ENCODE measurements at places on chromosomes 6 and 20.
A peak's percentile ranks its signal among the peaks of the same experiment; 100 is the strongest.

- no peak for DNase-seq
Measured at GRCh38 chr6:3899970-3900439, 50.8 kb downstream of the FAM50B start.

DNA sequence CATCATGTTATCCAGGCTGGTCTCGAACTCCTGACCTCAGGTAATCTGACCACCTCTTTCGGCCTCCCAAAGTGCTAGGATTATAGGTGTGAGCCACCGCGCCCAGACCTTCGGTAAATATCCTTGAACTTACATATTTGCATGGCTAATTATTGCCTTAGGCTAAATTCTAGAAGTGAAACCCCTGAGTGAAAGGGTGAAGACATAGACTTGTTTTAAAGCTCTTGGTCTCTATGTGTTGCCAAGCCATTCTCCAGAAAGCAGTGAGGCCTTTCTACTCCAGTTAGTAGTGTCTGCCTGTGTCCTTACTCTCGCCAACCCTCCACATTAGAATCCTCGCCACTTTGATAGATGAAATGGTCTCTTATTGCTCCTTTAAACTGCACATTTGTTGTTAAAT is 2.6 kb upstream of the NOTCH4 start:
- DNase-seq = no peak

DNA sequence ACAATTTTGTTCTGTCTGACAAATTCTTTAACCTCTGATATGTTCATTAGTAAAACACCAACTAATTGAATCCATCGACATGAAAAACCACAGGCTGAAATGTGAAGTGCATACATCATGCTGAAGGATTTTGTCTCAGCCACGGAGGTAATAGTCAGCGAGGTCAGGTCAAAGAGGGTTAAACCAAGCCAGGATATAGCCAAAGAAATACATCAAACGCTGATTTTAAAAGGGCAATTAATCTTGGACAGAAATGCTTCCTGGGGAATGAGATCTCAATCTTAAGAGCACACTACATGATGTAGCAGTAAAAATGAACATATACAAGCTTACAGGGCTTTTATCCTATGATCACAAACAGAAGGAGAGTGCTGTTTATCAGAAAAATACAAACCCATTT is 106.7 kb downstream of the PRDM1 start:
- no peak for DNase-seq

GRCh38 chr6:110319843-110320242 is 38.3 kb downstream of the METTL24 start:
- peak; percentile 79 for DNase-seq

DNA sequence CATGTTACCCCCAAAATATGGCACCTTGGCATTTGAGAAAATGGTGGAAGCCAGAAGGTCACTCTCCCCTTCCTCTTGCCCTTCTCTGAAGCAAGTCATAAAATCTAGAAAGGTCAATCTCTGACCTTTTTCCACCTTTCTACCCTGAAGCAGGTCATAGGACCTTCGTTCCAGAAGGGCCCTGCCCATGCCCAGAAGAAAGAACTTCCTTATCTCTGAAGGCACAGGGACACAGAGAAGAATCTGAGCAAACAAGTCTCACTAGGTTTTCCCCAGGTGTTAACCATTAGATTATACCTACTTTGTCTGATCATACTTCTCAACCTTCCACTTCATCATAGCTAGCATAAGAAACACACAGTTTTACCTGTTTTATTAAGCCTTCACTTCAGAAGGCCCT is 42.5 kb downstream of the SMPDL3A start:
- DNase-seq = no peak

GRCh38 chr20:57234556-57235251 is 31.7 kb downstream of the BMP7 start:
- DNase-seq = no peak

GRCh38 chr6:135972150-135972549 is 120.6 kb downstream of the PDE7B start:
- DNase-seq = no peak

DNA sequence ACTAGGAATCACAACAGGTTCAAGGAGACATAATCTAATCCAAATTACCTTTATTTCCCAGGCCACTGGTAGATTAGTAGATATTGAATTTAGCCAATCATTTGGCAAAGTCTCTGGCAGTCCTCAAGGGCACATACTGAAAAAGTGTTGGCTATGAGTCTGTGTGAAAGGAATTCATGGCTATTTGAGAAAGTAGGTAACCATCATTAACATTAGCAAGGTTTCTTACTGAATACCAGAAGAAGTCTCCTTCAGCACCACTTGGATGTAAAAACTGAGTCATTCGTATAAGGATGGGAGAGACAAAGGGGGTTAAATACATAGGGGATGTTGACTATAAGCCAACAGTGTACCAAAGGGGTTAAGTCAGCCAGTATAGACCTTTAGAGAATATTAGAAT is 36.7 kb downstream of the AGPAT4 start:
- DNase-seq = no peak

GRCh38 chr20:61549865-61550264 is 297.8 kb downstream of the CDH4 start:
- DNase-seq = no peak

GRCh38 chr6:112910256-112910655 is 563.1 kb downstream of the RFPL4B start:
- no peak for DNase-seq

- DNase-seq = no peak
Measured at GRCh38 chr6:37504024-37504423, 4.3 kb upstream of the CCDC167 start.

GRCh38 chr6:69973138-69973537 is 106.8 kb downstream of the COL19A1 start:
- DNase-seq = peak; percentile 11

GRCh38 chr20:62686869-62687830 is 21.5 kb upstream of the NTSR1 start:
- DNase-seq = no peak

GRCh38 chr6:139449611-139450000 is 75.2 kb upstream of the CITED2 start:
- no peak for DNase-seq

DNA sequence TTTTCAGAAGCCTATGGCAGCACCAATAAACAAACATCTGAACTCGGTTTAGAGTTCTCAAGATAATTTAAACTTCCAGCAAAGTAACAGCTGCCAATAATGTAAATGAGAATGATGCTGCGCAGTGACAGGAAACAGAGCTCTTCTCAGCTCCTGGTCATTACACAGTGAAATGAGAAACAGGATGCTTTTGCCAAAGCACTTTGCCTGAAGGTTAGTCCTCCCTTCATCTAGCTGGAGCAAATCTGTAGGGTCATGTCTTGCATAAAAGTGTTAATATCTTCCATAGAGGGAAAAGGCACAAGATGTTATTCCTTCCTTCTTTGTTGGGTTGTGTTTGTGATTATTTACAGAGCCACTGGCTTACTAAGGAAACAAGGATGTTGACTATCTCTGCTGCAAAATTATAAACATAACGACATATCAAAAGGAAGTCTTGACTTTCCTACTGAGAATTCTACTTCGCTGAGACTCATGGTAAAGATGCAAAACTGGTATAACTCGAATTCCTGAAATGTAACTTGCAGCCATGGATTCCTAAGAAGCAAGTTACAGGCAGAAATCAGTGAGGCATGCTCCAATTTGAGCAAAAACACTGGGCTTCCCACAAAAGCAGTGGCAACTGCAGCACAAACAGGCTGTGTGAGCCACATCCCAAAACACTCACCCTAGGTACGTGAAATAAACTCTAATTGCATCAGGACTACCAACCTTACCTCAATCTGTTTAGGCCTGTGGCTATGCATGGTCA is 102.5 kb upstream of the BEND6 start:
- DNase-seq = no peak

- DNase-seq = no peak
Measured at GRCh38 chr6:15421945-15422733, 176.3 kb downstream of the JARID2 start.

DNA sequence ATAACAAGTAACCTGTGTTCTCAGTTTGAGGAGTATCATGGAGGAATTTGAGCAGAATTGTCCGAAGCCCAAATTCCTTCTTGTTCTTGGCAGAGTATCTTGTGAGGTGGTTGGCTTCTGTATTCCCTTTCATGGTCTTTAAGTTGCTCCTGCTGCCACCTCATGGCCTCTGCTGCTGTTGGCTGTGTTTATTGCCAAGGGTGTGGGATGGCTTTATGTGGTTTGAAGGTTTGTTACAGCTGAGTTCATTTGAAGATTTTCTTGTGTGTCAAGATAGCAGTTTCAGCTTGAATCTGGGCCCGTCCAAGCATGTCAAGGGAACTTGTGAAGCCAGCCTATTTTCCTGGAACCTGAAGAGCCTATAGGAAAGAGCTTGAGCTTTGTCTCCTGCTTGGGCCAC is 20.2 kb upstream of the TTK start:
- DNase-seq = no peak

DNA sequence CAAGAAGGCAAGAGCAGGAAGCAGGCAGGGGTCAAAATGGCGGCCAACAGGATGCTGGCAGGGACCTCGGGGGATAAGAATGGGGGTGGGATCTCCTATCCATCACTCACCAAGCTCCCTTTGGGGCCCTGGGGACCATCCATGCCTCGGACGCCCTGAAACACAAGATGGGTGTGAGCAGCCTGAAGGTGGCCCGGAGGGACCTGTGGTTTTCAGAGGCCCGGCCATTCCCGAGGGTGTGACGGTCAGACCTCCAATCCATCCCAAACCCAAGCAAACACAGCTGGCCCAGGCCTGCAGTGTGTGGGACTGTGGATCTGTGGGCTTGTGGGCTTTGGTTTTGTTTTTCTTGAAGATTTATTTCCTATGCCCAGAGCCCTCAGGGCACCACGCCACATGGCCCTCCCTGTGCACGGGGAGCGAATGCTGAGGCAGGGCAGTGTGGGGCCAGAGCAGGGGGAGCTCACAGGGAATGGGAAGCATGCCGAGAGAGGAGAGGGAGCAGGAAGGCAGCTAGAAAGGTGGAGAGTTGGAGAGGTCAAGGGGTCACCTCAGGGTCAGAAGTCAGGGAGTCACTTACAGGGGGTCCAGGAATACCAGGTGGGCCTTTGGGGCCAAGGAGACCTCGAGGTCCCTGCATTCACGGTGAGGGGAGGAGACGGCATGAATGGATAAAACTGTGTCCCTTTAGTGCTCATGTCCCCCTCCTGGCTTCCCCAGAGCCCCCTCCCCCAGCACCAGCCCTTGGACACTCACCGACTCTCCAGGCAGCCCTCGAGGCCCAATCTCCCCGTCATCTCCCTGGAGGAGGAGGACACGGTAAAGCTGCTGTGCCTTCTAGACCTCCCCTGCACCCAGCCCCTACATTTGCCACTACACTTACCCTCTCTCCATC is 14.5 kb downstream of the COL11A2 start:
- no peak for DNase-seq

- DNase-seq = peak; percentile 80
Measured at GRCh38 chr6:143884216-143884900, 20.1 kb downstream of the ZC2HC1B start.

DNA sequence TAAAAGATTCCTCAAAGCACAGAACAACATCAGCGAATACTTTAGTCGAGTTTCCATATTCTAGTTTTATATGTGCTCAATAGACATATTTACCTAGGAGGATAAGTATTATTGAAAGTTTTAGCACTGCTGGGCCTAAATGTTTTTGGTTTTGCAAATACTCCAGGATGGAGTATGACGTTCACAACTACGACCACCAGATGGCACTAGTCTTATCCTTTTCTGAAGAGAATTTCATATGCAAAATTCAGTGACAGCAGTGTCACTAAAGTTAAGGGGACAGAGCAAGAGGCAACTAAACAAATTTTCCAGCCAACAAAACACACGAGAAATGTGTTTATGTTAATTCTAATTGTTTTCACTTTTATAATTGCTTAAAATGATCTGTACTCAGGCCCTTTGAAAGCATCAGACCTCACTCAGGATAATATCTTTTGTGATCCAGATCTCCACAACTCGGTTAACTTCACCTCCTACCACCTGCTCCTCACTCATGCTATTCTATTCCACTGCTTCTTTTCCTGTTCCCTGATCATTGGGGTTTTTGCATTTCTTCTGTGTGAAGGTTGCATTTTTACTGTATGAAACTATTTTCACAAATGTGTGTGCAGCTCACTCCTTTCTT is 220.8 kb downstream of the TRDN start:
- DNase-seq = peak; percentile 47

- no peak for DNase-seq
Measured at GRCh38 chr6:36771145-36771544, 68.1 kb downstream of the CPNE5 start.

GRCh38 chr20:11158146-11158545 is 484.3 kb upstream of the JAG1 start:
- DNase-seq = no peak

DNA sequence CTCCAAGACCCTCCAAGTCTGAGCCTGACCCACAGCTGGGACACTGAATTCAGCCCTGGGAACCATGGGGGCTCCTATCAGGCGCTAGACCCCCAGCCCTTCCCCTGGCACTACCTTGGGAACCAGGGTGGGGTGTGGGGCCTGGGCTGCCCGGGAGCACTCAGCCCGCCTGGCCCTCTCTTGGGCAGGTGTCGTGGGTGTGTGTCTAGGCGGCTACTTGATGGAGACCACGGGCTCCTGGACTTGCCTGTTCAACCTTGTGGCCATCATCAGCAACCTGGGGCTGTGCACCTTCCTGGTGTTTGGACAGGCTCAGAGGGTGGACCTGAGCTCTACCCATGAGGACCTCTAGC is 14.6 kb downstream of the SLC17A9 start:
- no peak for DNase-seq

DNA sequence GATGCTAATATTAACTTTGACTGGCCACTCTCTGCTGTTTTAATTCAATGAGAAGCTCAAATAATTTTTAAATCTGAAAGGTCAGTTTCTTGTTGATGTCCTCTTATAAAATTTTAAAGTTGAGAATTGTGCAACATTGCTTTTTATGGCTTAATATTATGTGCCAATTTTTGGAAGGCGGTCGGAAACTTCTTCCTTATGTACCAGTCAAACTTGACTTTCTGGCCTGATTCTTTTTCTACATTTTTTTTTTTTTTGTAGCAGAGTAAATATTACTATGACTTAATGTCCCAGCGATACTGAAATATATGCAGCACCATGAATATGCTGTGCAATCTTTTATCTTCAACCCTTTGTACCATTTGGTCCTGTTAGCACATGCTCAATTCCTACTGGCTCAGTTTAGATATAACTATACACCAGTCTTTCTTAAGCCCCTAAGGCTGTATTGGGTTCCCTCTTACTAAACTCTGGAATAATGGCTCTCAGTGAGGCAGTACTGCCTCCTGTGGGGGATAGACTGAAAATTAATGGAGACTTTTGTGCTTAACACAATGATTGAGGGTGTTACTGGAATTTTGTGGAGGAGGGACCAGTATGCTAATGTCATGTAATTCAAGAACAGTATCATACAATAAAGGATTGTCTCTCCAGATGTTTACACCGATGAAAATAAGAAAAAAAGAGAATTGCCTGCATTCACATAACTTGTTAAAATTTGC is 156.4 kb upstream of the SYNCRIP start:
- DNase-seq = no peak

GRCh38 chr20:23436681-23437080 is 2.8 kb upstream of the CSTL1 start:
- DNase-seq = no peak

- no peak for DNase-seq
Measured at GRCh38 chr6:45970326-45970725, 45.3 kb downstream of the CLIC5 start.

All from NCI-H524 (cell line).